ENCODE measurements at places on chromosomes 3 and 15.

GRCh38 chr3:136802481-136802996 is 16.4 kb upstream of the SLC35G2 start:
- DNase-seq: no peak

- DNase-seq: no peak
These were observed 28.9 kb downstream of the SEC22C start for GRCh38 chr3:42552830-42553229.

GRCh38 chr3:191065181-191065805 is 133.7 kb upstream of the OSTN start:
- no peak for DNase-seq

DNA sequence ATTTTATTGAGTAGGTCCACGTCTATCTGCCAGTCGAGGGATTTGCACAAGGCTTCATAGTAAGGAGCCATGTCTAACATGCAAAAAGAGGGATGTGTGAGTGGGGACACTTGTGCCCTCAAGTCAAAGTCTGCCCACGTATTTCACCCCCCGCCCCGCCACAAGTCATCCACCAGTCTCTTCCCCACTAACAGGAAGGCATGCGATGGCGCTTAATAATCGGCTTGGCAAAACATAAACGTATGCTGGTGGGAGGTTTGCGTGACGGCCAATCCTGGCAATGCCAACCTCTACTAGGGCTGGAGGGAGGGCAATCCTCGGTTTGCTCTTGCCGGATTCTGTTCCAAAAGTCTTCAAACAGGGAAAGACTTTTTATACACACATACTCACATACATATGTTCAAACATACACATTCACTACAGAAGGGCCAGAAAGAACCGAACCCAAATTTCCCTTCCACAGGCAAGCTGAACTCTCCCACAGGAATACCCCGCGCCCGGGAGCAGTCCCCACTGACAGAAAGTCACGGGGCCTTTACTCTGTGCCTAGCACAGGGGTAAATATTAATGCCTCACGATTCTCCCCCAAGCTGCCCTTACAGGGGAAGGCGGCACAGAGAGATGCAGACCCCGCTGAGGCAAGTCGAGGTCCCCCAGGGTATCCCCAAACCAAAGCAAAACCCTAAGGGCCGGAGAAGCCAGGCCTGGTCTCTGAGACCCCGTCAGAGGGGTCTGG is 675 bp downstream of the PSMD6 start:
- DNase-seq: no peak

- DNase-seq: no peak
These were observed 636.1 kb downstream of the MAGI1 start for GRCh38 chr3:65402597-65402996.

DNA sequence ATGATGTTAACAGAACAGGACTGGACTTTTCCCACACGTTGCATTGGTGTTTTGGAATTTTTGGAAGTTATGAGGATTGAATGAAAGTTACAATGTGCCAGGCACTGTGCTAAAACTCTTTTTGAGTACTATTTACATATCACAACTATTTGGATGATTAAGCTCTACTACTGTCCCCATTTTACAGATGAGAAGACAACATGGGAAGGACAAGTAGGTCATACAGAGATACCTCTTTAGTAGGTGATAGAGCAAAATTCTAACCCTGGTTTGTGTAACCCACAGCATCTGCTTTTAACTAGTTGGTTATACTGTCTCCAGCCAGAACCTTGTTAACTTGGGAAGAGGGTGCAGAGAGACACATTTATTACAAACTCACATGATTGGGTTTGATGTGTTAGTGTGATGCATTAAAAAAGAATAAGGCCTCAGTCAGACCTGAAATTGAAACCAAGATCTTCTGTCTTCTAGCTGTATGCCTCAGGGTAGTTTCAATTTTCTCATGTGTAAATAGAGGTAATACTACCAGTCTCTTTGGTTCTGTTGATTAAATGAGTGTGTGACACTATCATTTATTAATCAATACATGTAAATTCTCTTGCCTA is 1.4 kb downstream of the NDUFB4 start:
- DNase-seq: no peak

DNA sequence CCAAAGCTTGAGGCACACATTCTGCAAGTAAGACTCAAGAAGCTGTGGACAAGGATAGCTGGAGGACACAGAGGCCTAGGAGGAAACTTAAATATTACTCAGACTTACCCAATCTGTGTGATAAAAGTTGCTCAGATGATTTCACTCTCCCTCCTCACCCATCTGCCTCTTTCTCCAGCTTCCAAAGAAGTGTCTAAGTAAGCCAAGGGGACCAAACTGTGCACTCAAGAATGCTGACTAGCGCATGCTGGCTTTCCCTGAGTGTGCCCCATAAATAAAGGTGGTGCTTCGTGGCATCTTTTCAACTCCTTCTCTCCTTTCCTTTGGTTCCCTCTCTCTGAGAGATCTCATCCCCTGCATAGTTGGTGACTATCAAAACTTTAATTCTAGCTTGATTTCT is 211.0 kb upstream of the LMCD1 start:
- no peak for DNase-seq

- no peak for DNase-seq
These were observed at the start of gene TNFAIP8L3 for GRCh38 chr15:51094606-51095569. Gene TNFAIP8L3, minus strand, starts transcription at chr15:51094906. Its CDS starts 311 bp downstream, at chr15:51094595.

DNA sequence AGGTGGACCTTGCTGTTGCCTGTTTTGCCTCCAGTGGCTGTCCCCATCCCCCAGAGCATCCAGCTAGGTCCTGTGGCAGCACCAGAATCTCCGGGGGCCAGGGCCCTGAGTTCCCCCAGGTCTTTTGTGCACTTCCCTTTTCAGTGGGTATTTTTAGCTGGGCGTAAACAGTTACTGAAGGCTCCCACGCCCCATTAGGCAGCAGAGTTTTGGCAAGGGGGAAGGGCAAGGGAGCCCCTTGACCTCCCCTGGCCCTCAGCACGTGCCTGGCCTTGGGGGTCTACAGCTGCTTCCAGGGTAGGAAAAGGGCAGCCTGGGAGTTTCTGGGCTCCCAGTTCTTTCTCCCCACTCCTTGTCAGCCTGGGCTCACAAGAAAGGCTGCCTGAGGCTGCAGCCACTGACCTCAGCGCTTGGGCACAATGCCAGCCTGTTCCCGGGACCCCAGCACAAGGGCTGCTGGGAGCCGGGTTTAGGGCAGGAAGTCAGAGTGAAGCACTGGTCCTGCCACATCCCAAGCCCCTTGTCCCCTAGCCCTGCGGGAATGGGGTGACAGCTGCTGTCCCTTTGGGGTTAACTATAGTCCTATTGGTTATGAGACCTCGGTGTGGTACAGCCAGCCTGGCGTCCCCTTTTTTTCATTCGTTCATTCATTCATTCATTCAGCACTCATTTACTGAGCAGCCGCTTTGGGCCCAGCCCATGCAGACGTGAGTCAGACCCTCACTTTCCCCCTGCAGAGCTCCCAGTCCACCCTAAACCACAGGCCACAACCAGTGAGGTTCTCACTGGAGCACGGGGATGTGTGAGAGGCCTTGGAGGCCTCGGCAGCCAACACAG is 8.4 kb downstream of the CSK start:
- no peak for DNase-seq

DNA sequence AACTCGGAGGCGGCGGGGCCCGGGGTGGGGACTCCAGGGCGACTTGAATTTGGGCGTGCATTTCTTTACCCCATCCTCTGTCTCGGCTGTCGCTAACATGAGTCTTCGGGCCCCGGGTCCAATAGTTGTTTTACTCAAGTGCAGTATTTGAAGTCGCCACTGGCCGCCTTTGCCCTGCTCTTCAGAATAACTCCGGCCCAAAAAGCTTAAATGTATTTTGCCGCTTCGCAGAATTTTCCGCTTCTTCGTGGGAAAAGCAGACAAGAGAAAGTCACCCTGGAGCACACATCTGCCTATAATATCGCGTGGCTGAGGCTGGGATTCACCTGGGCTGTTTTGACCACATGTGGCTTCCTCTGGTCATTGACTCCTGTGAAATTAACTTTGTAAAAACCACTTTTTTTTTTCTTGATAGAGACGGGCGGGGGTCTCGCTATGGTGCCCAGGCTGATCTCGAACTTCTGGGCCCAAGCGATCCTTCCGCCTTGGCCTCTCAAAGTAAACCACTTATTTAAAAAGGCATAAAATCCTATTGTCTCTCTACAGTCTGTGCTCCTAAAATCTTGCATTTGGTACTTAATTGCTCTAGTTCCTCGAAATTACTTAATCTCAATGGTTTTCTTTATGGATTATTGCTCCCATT is 676 bp downstream of the CNOT10 start:
- DNase-seq: no peak

DNA sequence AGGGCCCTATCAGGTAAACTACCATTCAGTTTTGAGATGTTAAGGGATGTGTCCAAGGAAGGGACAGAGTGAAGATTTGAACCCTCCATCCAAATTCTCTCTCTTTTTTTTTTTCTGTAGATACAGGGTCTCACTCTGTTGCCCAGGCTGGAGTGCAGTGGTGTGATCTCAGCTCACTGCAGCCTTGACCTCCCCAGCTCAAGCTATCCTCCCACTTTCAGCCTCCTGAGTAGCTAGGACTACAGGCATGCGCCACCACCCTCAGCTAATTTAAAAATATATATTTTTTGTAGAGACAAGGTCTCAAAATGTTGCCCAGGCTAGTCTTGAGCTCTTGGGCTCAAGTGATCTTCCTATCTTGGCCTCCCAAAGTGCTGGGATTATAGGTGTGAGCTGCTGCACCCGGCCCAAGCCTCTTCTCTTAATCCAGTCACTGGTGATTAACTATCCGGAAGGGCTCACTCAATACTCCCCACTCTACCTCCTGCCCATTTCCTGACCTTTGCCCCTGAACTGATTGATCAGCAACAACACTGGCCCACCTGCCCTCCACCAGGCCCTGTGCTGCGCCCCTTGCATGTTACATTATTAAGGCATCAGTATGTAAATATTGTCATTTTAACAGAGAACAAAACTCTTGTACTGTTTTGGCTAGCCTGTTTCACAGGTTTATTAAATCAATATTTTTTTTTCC is 164.7 kb downstream of the CTNNB1 start:
- DNase-seq: no peak

DNA sequence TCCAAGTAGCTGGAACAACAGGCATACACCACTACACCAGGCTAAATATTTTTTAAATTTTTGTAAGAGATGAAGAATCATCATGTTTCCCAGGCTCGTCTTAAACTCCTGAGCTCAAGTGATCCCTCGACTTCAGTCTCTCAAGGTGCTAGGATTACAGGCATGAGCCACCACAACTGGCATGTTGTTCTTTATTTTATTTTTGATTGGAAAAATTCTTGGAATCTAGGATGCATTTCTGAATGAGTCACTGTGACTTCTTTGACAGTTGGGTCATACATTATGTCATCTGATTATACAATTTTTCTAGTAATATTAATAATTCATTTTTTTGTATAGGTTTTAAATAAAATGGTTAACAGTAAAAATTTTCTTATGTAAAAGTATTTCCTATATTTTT is 870.2 kb downstream of the SI start:
- DNase-seq: no peak

- no peak for DNase-seq
These were observed 19.5 kb downstream of the TKT start for GRCh38 chr3:53236112-53236841.

GRCh38 chr3:25266677-25267076 is 161.4 kb upstream of the RARB start:
- DNase-seq: no peak

- DNase-seq: no peak
These were observed 14.2 kb upstream of the ULK3 start for GRCh38 chr15:74857082-74857655.

DNA sequence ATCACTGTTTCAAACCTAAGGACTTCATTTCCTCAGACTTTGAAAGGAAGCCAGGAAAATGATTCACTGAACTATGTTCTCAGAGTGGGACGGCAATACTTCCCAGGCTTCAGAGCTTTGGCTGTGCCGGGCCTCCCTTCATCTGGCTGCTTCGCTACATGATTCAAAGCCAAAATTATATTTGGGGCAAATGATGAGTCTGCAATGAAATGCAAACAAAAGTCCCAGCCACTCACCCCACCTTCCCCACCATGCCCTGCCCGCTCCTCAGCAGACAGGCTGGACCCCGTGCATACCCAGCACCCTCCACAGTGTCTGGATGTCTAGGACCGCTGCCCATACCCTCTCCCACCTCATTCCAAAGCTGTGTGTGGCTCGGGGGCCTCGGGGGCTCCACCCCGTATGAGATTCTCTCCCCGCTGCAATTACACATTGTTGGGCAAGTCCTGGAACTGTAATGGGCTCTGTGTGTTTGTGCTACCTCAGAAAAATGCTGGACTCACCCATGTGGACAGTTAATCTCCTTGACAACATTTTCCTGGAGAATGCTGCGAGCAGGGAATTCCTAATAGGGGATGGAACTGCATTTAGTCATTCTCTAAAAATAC is 32.2 kb downstream of the ATP10A start:
- DNase-seq: no peak

DNA sequence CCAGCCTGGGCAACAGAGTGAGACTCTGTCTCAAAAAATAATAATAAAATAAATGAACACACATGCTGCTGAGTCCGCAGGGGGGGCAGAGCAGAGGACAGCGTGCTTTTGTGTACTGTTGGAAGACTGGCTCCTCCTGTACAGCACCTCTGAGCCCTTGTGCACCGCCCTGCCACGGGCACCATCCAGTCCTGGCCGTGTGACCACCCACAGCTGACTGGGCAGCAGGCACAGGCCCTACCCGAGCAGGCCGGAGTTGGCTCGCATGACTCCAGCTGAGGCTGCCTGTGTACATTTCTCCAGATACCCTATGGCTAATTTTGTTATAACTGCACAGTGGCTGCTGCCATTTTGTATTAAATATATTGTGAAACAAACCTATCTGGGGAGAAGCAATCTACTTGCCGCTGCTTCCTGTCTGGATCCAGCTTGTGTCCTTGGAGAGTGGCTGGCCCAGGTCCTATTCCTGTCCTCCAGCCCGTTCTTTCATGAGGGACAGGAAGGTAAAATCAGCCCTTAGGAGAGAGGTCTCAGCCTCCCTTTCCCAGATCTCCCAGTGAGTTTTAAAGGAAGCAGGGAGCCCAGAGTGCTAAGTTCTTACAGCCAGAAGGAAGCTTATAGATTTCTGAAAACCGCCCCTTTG is 14.6 kb downstream of the IVD start:
- DNase-seq: no peak

DNA sequence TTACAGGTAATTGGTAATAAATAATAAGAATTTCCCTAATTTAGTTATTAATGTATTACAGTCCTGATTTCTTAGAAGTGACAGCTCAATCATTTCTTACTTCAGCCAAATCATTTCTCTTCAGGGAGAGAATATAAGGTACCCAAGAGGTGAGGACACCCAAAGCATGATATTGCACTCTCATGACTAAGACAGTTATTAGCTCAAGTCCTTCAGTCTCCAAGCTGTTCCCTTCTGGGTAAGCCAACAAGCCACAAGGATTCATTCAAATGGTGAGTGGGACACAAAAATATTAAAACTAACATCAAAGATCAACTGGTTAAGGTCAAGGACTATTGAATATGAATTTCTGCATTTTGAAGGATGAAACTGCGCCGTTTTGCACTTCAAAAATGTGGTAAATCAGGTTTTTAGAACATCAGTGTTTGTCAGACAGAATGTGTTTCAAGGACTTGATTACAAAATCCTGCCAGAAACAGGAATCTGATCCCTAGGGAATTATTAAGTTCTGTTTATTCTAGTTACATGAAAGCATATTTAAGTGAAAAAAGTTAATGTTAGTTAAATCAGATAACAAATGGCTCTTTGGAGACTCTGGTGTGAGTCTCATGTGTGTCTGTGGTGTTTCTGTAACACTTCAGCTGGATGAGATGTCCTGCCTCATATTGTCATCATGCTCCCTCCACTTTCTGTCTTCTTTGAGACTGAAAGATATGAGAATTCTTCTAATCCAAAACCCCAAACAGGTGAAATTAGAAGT is 101.7 kb upstream of the COL8A1 start:
- no peak for DNase-seq
